ENCODE measurements at places on chromosomes 6 and 20.
A peak's percentile ranks its signal among the peaks of the same experiment; 100 is the strongest.

DNA sequence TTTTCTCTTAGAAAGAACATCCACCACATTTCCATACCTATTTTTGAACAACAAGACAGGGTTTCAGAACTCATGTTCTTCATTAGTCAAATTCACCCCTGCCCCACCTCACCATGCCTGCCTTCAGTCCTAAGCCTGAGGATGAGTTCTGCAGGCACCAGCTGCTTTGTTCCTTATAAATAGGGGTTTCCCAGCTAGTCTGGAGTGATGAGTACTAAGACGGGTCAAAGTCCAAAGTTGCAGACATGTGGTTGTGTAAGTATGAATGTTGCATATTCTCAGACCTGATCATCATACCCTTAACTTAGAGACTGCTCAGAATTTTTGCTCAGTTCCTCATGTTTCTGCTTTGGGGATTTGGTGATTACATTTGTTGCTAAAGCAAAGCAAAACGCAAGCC is 257.7 kb upstream of the CDYL start:
- DNase-seq = no peak

DNA sequence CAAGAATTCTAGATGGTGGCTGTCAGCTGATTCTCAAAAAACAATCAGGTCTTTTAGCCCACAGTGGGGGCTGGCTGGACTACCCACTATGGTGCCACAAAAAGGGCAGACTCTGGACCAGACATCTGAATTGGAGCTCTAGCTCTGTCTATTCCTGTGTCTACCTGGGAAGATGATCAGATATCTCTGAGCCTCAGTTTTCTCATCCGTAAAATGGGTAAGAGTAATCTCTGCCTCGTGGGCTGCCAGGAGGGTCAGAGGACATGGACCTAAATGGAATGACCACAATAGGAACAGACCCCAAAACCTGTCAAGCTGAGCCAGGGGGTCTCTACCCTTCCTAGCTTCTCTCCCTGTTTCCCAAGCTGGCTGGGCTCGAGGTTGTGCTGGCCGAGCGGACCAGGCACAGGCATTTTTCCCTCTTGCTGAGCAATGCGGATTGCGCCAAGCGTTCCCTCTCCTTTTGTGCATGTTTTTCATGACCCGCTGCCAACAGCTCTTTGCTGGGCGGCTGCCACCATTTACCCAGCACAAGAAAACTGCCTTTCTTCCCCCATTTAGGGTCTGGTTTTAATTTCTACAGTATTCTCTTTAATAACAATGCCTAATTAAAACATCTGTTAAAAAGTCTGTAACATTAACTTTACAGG is 74.7 kb upstream of the MAFB start:
- no peak for DNase-seq

DNA sequence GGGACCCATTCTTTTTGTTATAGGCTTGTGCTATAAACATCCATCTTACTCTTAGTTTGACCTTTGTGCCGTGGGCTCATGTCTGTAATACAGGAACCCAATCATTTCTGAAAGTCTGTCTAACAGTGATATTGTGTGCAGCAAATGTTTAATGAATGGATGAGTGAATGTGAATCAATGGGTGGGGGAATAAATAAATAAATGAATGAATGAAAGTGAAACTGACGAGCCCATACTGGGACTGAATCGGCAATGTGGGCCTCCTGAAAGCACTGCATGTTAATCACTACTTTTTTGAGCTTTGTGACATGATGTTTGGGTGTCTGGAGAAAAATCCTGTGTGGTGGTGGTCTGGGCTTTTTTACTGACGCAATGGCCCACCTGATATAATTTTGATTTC is 175.0 kb downstream of the GMPR start:
- peak; percentile 55 for DNase-seq

DNA sequence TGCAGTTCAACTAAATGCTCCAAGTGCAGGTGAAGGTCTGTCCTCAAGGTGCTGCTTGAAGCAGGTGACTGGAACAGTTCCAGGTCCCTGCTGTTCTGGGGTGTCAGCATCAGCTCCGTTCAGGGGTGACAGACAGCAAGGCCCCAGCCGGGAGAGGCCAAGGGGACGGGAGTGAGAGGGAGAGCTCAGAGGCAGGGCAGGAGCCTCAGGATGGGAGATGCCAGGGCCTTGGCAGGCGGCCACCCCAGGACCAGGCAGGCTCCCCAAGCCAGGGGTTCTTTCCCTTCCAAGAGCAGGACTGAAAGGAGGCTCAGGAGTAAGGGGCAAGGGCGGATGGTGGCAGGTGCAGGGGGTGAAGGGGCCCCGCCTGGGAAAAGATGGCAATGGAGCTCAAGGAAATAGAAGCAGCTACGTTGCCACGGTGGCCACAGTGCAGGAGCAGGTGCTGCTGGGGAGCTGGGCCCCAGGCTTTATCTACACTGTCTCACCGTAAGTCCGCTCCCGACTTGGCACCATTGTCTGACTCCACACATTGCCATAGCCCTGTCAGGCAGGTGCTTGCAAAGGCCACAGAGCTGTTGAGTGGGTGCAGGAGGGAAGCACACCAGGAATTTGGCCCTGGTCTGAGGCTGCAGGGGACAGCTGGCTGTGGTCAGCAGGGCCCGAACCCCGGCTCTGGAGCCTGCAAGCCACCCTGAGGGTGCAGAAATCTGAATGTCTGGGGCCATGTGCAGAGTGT is 43.1 kb downstream of the ERMARD start:
- DNase-seq = no peak

DNA sequence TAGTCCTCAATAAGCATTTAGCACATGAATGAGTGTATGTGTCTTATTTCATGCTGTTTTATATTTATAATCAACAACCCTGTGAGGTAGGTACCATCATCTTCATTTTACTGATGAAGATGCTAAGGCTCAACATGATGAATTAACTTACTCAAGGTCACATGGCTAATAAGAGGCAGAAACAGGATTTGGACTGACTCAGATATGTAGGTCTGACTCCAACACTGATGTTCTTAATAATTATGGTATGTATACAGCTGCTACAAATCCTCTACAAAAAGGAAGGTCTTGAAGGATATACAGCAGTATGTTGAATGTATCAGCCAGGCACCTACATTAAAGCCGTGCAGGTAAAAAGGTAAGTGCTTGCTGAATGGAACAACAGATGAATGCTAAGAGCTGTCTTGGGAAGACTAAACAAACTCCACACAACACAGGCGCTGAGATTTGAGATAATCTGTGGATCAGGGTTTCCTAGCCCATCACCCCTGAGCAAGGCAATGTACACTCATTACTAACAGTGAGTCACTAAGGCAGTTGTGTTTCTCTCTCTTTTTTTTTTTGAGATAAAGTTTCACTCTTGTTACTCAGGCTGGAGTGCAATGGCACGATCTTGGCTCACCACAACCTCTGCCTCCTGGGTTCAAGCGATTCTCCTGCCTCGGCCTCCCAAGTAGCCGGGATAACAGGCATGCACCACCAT is 31.9 kb downstream of the TTI1 start:
- DNase-seq = peak; percentile 73

DNA sequence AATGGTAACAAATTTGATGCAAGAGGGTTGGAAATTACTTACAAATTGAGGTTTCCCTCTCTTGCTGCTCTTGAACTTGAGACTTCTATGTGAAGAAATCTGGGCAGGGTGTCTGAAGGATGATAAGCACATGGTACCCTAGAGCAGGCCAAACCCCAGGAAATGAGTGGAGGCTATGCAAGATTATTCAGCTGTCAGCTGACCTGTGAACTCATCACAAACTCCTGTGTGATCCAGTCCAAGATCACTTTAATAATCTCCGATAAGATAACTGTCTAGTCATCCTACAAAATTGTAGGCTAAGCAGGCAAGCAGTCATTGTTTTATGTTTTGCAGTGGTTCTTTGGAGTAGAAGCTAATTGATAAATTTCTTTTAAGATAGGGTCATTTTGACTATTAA is 213.1 kb downstream of the BTBD3 start:
- DNase-seq = no peak

DNA sequence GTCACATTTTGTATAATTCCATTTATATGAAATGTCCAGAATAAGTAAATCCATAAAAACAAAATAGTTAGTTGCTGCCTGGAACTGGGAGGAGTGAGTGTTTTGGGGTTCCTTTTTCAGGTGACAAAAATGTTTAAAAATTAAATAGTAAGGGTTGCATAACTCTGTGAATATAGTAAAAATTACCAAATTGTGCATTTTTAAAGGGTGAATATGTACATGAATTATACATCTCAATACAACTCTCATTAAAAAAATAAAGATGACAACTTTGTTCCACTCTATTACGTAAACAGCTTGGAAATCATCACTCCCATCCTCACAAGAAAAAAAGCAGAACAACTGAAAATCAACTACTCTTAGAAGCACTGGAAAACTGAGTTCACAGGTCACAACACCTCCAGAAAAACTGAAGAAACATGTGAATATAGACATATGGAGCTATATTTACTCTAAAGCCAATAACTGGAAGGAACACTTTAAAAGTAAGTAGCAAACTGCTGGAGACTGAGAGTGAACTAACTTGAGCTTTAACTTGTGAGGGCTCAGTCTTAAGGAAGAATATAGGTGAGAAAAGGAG is 40.0 kb downstream of the RANBP9 start:
- no peak for DNase-seq

DNA sequence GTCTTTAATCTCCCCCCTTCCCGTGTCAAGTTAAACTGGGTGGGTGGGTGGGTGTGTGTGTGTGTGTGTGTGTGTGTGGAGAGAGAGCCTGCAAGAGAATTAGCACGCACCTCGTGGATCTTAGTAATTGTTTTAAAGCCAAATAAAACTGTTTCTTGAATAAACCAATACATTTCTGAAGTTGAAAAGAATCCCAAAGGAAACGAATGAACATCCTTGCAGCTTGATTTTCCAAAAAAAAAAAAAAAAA is 381 bp upstream of the BICRAL start:
- no peak for DNase-seq

GRCh38 chr6:135146162-135146934 is 34.8 kb upstream of the MYB start:
- DNase-seq = no peak

DNA sequence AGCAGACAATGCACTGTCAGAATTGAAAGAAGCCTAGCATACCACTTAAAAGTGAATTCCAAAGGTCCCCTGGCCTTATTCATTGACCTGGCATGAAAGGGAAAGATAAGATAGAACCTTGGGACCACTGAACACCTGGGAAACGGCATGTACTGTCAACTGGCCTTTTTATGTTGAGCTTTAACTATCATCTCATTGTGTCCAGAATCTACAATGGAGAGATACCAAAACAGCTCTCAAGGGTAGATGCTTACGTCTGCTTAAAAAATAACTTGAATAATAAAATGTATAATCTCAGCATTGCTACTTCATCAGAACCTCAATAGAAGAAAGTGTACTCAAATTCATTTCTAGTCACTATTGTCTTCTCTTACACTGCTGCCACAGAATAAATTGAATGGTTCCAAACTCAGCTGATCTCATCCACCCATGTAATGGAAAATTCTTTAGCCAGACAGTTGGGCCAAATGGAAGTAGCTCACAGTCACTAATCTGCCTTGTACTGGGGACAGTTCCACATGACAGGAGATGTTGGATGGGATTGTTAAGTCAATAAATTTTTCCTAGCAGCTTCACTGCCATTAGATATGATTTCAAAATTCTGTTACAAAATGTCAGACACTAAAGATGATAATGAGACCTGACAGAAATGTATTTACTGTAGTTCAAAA is 93.8 kb downstream of the MLIP start:
- DNase-seq = no peak

DNA sequence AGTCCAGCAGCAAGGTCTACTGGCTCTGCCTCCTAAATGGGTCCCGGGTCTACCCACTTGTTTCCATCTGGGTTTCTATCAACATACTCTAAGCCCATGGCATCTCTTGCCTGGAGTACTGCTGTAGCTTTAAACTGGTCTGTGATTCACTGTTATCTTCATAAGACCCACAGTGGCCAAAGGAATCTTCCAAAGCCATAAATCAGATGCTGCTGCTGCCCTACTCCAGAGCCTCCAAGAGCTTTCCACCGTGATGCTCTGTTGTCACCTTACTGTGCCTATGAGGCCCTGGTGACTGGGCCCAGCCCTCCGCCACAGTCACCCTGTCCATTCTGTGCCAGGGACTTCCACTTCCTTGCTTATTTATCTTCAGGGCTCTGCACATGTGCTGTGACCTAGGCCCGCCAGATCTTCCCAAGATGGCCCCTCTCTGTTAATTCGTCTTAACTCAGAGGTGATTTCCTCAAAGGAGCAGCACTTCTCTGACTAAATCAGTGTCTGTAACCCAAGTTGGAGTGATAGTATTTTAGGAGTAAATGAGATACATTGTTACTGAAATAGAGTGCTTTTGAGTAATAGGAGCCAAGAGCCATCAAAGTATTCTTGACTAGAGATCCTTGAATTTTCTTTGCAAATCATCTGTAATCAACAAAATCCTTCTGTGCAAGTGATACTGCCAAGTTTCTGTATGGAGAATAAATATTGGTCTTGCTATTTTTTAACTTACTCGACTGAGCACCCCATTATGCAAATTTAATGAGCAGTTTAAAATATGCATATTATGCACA is 102.5 kb downstream of the PPP1R14C start:
- DNase-seq = no peak

- no peak for DNase-seq
Measured at GRCh38 chr20:841568-842546, 8.3 kb downstream of the FAM110A start.

DNA sequence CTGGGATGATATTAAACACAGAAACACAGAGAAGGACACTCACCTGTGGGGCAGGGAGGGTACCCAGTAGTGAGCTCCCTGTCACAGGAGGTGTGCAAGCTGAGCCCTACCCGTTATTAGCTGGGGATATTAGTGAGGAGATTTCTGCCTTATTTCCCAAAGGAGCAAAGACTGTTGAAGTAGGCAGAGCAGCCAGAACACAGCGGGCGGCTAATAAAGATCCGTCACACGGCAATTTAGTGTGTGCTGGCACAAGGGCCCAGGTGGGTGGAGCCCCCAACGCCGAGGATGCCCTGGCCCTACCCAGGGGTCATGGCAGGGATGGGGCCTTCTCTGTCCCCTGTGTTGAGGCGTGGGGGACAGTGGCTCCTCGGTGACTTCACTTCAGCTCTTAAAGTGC is 8.3 kb downstream of the VSTM2L start:
- DNase-seq = no peak

DNA sequence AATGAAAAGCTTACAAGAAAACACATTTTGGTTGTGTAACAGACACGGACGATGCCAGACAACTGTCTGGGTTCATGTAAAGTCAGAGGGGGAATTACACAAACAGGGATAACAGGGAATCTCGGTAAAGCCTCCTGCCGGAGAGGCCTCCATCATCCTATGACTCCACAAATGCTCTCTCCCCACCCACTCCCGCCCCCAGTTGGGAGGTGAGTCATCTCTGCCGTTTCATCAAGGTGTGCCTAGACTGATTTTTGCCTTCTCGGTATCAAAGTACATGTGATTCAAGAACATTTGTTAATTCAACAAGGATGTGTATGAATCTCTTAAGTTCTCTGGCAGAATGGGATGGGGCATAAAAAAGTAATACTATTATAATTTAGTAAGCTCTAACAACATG is 304.9 kb upstream of the PRDM1 start:
- DNase-seq = peak; percentile 48

- no peak for DNase-seq
Measured at GRCh38 chr6:6590530-6590929, 2.0 kb downstream of the LY86 start.

- no peak for DNase-seq
Measured at GRCh38 chr6:111552958-111553357, 52.7 kb downstream of the TRAF3IP2 start.

Data from activated CD4-positive, alpha-beta T cell treated with anti-CD3 and anti-CD28 coated beads, Interleukin-2, Interleukin-4, amounts not matched to agents 100 ng/mL and 50 ng/mL, durations not matched to agents 16 hours and 8 hours (primary cell).